Uterus (tissue), 4 donors: ENCODE measurements at places on chromosomes 4 and X.

DNA sequence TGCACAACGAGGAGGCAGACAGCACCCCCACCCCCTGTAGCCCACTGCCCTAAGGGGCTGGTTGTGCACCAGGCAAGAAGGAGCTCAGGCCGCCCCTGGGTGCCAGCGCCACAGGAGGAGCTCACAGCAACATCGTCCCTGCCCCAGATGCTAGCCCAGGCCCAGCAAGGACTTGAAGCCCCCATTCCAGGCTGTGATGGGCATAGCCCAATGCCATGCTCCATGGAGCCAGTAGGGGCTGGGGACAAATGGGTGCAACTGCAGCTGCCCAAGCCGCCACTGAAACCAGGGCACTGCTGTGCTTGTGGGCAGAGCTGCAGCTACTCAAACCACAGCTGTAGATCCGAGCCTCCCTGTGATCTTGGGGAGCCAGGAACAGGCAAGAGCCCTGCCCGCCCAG is 241.3 kb upstream of the GIMD1 start:
- H3K27ac ChIP-seq, result no peak overlapping the region
- no peaks in the 10 kb centered on the region for H3K4me1 ChIP-seq
- H3K4me3 ChIP-seq, result no peak overlapping the region
- no peaks in the 10 kb centered on the region for H3K27me3 ChIP-seq
- H3K36me3 ChIP-seq, result no peaks in the 10 kb centered on the region

DNA sequence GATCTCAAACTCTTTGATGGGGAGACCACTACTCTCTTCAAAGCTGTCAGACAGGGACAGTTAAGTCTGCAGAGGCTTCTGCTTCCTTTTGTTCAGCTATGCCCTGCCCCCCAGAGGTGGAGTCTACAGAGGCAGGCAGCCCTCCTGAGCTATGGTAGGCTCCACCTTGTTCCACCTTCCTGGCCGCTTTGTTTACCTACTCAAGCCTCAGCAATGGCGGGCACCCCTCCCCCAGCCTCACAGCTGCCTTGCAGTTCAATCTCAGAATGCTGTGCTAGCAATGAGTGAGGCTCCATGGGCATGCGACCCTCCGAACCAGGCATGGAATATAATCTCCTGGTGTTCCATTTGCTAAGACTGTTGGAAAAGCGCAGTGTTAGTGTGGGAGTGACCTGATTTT is 42.1 kb upstream of the UGT2B10 start:
- H3K4me3 ChIP-seq, result no peak overlapping the region
- DNase-seq, result no peak
- no peaks in the 10 kb centered on the region for H3K36me3 ChIP-seq
- no peaks in the 10 kb centered on the region for H3K4me1 ChIP-seq

DNA sequence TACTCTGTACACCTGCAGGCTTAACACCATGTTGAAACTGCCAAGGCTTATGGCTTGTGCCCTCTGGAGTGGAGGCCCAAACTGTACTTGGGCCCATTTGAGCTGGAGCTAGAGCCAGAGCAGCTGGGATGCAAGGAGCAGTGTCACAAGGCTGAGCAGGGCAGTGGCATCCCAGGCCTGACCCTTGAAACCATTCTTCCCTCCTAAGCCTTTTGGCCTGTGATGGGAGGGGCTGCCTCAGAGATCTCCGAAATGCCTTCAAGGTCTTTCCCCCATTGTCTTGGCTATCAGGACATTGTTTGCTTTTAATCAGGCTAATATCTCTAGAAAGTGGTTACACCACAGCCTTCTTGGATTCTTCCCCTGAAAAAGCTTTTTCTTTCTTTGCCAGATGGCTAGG is 10.9 kb upstream of the PNMA5 start:
- H3K27ac ChIP-seq, result no peak overlapping the region
- no peaks in the 10 kb centered on the region for H3K4me1 ChIP-seq

- DNase-seq, result no peak
- H3K27me3 ChIP-seq, result no peaks in the 10 kb centered on the region
Measured at GRCh38 chr4:48629458-48629857, 139.4 kb downstream of the ZAR1 start.

DNA sequence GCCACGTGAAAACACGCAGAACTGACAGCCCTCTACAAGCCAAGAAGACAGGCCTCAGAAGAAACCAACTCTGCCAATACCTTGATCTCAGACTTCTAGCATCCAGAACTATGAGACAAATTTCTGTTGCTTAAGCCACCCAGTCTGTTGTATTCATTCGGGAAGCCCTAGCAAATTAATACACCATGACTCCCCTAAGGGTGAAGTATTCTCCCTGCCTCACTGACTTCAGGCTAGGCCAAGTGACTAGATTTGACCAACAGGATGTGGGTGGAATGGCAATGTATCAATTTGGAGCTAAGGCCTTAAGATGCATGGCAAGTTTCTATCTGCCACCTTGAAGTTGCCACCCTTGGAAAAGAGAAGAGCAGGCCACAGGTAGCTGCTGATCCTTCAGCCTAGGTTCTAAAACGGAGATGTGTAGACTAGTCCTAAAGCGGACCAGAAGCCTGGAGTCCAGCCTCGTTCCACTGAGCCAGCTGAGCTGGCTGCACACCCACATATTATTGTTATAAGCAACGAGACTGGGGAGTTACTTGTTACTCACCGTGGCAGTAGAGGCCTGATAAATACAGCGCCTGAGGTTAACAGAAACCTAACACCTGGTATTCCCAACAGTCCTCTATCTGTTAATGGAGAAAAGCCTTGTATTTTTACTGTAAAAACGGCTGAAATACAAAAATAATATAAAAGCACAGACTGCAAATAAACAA is 16.4 kb downstream of the SCARB2 start:
- H3K4me3 ChIP-seq, result no peak overlapping the region
- no peaks in the 10 kb centered on the region for H3K27me3 ChIP-seq
- H3K36me3 ChIP-seq, result no peaks in the 10 kb centered on the region

- H3K27me3 ChIP-seq, result no peaks in the 10 kb centered on the region
- DNase-seq, result peak; percentile 50
- H3K27ac ChIP-seq, result no peak overlapping the region
- H3K36me3 ChIP-seq, result no peaks in the 10 kb centered on the region
- H3K4me3 ChIP-seq, result no peak overlapping the region
Measured at GRCh38 chr4:8594097-8595038, 1.8 kb downstream of the CPZ start.

DNA sequence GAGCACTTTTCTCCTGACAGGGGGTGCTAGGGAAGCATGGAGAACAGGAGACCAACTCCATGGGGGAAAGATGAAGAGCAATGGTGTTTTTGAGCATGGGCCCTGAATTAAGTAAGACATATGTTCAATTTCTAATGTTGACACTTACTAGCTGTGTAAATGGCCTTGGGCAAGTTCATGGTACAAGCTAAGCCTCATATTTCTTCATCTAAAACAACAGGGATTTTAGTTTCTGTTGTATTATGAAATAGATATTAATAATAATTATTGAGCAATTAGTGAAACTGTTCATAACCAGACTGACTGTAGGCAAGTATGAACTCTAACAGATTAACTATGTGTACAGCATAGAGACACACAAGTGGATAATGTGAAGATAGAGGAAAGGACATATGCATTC is 515.0 kb upstream of the FAT1 start:
- H3K27me3 ChIP-seq, result no peaks in the 10 kb centered on the region
- no peak for DNase-seq
- H3K27ac ChIP-seq, result no peak overlapping the region
- no peak overlapping the region for H3K4me3 ChIP-seq
- no peaks in the 10 kb centered on the region for H3K4me1 ChIP-seq

DNA sequence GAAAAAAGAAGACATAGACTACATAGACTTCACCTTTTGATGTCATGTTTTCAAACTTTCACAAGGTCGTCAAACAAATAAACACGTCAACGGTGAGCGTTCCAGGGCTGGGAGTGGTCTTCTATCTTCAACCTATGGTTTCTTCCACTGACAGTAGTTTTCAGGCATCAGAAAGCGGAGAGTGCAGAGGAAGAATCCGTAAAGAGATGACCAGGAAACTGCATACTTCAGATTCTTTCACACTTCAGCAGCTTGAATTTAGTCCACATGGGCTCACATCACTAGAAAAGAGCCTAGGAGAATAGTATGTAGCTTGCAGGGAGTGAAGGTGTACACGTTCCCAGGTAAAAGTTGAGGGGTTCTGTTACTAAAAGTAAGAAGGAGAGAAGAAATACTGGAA is 58.5 kb downstream of the NPY1R start:
- H3K4me3 ChIP-seq, result no peak overlapping the region
- no peaks in the 10 kb centered on the region for H3K36me3 ChIP-seq
- H3K27ac ChIP-seq, result no peak overlapping the region
- H3K4me1 ChIP-seq, result no peaks in the 10 kb centered on the region
- H3K27me3 ChIP-seq, result no peaks in the 10 kb centered on the region

- no peaks in the 10 kb centered on the region for H3K36me3 ChIP-seq
- no peak overlapping the region for H3K4me3 ChIP-seq
- no peak overlapping the region for H3K27ac ChIP-seq
- no peaks in the 10 kb centered on the region for H3K4me1 ChIP-seq
- no peaks in the 10 kb centered on the region for H3K27me3 ChIP-seq
Measured at GRCh38 chrX:21666679-21667078, 8.5 kb upstream of the KLHL34 start.

DNA sequence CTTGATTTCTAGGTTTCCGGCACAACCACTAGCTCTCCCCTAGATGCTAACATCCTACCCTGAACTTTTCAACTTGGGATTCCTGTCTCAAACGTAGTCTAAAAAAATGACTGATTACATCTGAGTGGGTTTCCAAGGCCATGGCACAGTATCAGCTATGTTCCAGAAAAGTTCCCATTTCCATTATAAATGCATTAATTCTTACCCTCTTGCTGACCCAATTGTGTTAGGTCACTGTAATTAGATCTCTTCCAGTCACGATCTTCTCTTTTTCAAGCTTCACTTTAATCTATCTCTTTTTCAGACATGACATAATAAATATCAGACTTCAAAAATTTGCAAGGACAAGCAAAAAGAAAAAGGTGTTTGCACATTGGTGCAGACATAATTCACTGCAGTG is 50.6 kb upstream of the PDE5A start:
- H3K4me3 ChIP-seq, result no peak overlapping the region
- H3K36me3 ChIP-seq, result no peaks in the 10 kb centered on the region
- no peaks in the 10 kb centered on the region for H3K4me1 ChIP-seq
- H3K27me3 ChIP-seq, result no peaks in the 10 kb centered on the region

GRCh38 chr4:84417997-84418709 is 80.9 kb downstream of the NKX6-1 start:
- H3K4me1 ChIP-seq, result no peaks in the 10 kb centered on the region
- no peaks in the 10 kb centered on the region for H3K36me3 ChIP-seq
- no peak overlapping the region for H3K27ac ChIP-seq
- no peak for DNase-seq
- H3K4me3 ChIP-seq, result no peak overlapping the region

DNA sequence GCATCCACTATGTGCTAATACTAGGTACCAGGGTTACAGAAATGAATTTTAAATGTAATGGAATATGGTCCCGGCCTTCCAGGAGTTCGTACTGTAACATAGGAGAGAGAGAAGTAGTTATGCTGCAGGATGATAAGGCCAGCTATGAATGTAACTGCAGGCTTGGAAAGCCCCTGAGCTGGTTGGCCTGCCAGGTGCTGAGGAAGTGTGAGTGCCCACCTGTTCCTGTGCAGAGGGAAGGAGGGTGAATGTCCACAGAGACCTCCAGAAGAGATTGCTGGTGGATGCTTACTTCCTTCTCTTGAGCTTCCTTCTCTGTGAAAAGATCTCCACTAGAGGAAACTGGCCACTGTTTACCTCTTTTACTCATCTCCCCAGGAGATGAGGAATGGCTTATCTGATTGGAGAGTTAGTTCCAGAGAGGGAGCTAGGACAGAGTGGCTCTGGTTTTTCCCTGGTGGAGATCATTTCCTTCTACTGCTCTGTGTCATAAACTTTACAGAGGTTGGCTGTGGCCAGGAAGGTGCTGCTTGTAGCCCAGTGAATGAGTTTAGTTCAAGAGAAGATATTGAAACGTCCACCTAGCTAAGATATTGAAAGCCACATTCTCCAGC is 114.0 kb upstream of the LNX1 start:
- no peaks in the 10 kb centered on the region for H3K4me1 ChIP-seq
- no peaks in the 10 kb centered on the region for H3K27me3 ChIP-seq
- H3K4me3 ChIP-seq, result no peak overlapping the region
- no peak overlapping the region for H3K27ac ChIP-seq
- DNase-seq, result no peak

GRCh38 chrX:1558761-1559468 is 21.9 kb upstream of the P2RY8 start:
- H3K4me1 ChIP-seq, result no peaks in the 10 kb centered on the region
- no peaks in the 10 kb centered on the region for H3K27me3 ChIP-seq
- H3K27ac ChIP-seq, result no peak overlapping the region
- no peak overlapping the region for H3K4me3 ChIP-seq
- no peaks in the 10 kb centered on the region for H3K36me3 ChIP-seq

DNA sequence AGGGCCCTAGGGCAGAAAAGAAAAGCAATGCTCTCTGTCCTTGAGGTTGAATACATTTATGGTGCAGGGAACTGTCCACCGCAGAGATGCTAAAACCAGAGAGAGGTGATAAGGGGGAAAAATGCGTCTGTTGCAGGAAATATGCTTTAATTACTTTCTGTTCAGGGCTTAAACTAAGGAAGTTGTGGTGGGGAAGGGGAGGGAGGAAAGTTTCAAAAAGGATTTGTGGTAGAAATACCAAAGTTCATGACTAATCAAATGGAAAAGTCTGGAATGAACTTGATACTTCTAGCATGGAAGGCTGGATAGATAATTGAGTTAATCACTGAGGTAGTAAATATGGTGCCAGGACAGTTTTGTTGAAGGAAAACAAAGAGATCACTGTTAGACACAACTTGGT is 99.0 kb downstream of the ASB9 start:
- H3K4me3 ChIP-seq, result no peak overlapping the region
- H3K27ac ChIP-seq, result no peak overlapping the region
- no peaks in the 10 kb centered on the region for H3K27me3 ChIP-seq
- no peaks in the 10 kb centered on the region for H3K36me3 ChIP-seq
- no peak for DNase-seq
- no peaks in the 10 kb centered on the region for H3K4me1 ChIP-seq

- H3K27ac ChIP-seq, result no peak overlapping the region
- no peak overlapping the region for H3K4me3 ChIP-seq
- DNase-seq, result no peak
- H3K4me1 ChIP-seq, result no peaks in the 10 kb centered on the region
- no peaks in the 10 kb centered on the region for H3K36me3 ChIP-seq
Measured at GRCh38 chr4:152613351-152613750, 66.4 kb downstream of the TMEM154 start.

DNA sequence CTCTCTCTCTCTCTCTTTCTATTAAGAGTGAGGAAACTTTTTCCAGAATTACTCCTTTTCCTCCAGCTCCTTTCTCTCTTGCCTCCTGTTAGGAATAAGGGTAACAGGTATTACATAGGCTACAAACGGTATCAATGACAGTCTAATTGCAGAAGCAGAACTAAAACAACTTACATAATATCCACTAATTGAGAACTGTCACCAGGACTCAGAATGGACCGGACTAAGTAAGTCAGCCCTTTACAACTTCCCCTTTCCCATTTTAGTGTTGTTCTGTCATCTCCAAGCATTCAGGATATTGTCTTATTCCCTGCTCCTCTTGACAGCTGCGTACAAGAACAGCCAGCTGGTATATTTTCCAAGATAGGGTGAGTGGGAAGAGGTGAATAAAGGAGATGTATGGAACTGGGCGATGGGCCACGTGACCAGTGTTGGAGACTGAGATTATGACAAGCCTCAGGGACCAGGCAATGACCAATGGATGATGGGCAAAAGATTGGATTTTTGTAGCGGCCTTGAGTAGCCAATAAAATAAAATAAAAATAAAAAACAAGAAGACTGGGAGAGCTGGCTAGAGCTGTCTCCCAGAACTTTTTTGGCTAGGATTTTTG is 2.3 kb upstream of the FNIP2 start:
- H3K4me1 ChIP-seq, result no peaks in the 10 kb centered on the region
- no peak overlapping the region for H3K4me3 ChIP-seq
- no peaks in the 10 kb centered on the region for H3K27me3 ChIP-seq
- H3K36me3 ChIP-seq, result no peaks in the 10 kb centered on the region
- H3K27ac ChIP-seq, result no peak overlapping the region
